ENCODE measurements at places on chromosomes 4 and X. TPM values are rescaled to one million over a fixed set of nuclear protein-coding genes. Genes with fewer than 3 reads are reported as not detected.
A peak's percentile ranks its signal among the peaks of the same experiment; 100 is the strongest.

The BEX1 gene
- total RNA-seq: not detected

- ATAC-seq: no peak
These were observed 81.2 kb upstream of the GPM6B start for GRCh38 chrX:13898083-13898482.

DNA sequence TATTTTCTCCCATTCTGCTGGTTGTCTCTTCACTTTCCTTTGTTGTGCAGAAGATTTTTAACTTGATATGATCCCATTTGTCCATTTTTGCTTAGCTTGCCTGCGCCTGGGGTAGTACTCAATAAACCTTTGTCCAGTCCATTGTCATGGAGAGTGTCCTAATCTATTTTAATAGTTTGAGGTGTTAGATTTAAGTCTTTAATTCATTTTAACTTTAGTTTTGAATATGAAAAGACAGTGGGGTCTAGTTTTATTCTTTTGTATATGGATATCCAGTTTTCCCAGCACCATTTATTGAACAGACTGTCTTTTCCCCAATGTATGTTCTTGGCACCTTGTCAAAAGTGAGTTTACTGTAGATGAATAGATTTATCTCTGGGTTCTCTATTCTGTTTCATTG is 76.0 kb upstream of the ITM2A start:
- no peak for ATAC-seq

DNA sequence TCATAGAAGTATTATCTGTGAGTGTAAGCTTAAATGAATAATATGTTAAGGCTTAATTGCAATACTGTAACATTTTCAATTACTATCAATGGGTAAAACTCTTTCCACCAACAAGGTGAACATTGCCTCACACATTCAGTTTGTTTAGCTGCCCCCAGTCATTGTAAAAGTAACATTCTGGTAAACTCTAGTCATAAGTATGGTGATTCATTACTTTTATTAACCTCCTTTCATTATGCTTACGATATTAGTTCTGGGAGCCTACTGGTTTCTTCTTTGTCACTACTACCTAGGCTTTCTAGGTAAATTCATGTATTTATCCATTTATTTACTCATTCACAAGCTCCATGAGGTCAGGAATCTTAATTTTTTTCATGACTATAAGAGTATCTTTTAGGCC is 412.8 kb upstream of the SLIT2 start:
- no peak for ATAC-seq

GRCh38 chrX:56783996-56784620 is 55.1 kb downstream of the NBDY start:
- ATAC-seq: no peak

DNA sequence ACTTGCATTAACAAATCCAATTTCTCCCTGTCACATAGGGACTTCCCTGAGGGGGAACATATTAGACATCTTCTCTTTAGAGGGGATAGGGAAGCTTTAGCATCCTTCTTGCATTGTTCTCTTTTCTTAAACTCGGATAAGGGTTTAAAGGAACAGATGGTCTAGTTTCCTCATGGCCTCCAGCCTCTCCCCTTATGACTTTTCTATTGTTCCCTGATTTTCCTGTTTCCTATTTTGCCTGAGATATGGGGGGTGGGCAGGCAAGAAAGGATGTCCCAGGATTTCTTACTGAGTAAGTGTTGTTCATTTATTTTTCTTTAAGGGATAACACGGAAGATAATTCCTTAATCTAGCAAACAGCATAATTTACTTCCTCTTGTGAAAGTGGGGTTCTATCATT is 107.7 kb upstream of the MAGEE2 start:
- ATAC-seq: no peak

- no peak for ATAC-seq
These were observed 63.4 kb upstream of the TBC1D9 start for GRCh38 chr4:140819610-140820009.

DNA sequence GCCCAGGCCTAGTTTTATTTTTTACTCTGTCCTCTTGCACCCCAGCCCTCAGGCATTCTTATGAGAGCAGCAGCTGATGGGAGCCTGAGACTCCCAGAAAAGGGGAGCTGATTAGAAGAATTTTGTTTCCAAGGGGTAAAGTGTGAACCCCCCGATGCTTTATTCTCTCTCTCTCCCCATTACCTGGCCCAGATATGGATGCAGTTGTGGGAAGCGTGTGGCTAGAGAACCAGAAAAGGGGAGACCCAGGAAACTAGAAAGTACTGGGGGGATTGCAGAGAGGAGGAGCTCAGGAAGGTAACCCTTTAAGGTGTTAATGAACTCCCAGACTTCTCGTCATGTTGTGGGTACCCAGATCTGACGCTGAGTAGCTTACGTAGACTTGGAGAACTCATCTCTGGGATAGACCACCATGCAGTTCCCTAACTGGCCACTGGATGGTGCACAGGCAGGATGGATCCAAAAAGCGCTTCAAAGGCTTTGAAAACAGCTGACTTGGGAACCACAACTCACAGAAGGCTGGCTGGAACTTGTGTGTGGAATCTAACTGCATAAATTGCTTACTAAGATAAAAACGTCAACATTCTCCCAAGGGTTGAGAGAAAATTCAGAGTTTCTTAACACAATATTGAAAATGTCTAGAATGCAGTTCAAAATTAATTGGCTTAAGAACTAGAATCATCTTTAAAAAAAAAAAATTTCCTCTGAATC is 64.7 kb downstream of the TBC1D14 start:
- ATAC-seq: peak; percentile 95

All from esophagus mucosa (tissue), 1 donor.